Colonic mucosa (tissue), 4 donors: ENCODE measurements at places on chromosomes 2 and 18. TPM values are rescaled to one million over a fixed set of nuclear protein-coding genes. Genes with fewer than 3 reads are reported as not detected.

- no peaks in the 10 kb centered on the region for H3K27me3 ChIP-seq
- H3K4me3 ChIP-seq, result no peak overlapping the region
- no peaks in the 10 kb centered on the region for H3K36me3 ChIP-seq
- H3K4me1 ChIP-seq, result no peaks in the 10 kb centered on the region
These were observed 59.6 kb downstream of the MEX3C start for GRCh38 chr18:51137891-51138290.

GRCh38 chr2:73000808-73001570 lies 70.5 kb downstream of the SFXN5 start:
- no peaks in the 10 kb centered on the region for H3K36me3 ChIP-seq
- H3K4me1 ChIP-seq, result no peaks in the 10 kb centered on the region
- DNase-seq, result no peak

The RNF181 gene
- 86.0 TPM for total RNA-seq

- no peaks in the 10 kb centered on the region for H3K27me3 ChIP-seq
- no peaks in the 10 kb centered on the region for H3K4me1 ChIP-seq
- no peak overlapping the region for H3K27ac ChIP-seq
- no peak overlapping the region for H3K4me3 ChIP-seq
- DNase-seq, result no peak
- no peaks in the 10 kb centered on the region for H3K36me3 ChIP-seq
These were observed 30.7 kb upstream of the TMEM247 start for GRCh38 chr2:46448641-46449040.

DNA sequence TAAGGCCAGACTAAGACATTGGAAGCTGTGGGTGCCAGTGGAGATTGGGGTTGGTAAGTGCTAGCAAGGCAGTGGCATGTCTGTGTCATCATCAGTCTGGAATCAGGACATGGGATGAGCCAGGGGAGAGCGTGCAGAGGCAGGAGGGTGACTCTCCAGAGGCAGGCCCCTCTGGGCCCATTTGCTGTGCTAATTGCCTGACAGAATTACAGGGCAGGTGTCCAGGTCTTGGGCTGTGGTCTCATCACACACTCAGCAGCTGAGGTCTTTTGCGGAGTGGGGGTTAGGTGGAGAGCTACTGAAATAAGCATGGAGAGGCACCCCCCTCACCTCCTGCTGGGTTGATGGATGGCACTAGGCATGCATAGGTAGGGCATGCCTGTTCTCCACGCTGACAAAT lies 57.4 kb downstream of the CELF4 start:
- H3K4me3 ChIP-seq, result no peak overlapping the region
- no peaks in the 10 kb centered on the region for H3K27me3 ChIP-seq
- H3K4me1 ChIP-seq, result no peaks in the 10 kb centered on the region

DNA sequence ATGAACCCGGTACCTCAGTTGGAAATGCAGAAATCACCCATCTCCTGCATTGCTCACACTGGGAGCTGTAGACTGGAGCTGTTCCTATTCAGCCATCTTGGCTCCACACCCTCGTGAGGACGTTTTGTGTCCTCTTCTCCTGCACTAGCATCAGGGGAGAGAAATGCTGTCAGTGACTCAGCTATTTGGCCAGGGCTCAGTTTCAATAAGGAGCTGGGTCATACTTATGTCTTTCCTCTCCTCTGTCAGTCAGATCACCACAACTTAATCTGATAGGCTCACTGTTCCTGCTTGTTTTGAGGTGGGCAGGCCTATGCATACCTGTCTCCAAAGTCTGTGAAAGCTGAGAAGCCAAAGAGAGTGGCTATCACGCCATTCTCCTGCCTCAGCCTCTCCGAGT lies 921.2 kb downstream of the DCC start:
- H3K27ac ChIP-seq, result no peak overlapping the region
- no peaks in the 10 kb centered on the region for H3K27me3 ChIP-seq
- H3K4me1 ChIP-seq, result no peaks in the 10 kb centered on the region
- H3K36me3 ChIP-seq, result no peaks in the 10 kb centered on the region

The UGT1A10 gene
- 45.2 TPM for total RNA-seq

The MBOAT2 gene
- total RNA-seq, result 34.3 TPM

The SLC9A4 gene
- total RNA-seq, result not detected

DNA sequence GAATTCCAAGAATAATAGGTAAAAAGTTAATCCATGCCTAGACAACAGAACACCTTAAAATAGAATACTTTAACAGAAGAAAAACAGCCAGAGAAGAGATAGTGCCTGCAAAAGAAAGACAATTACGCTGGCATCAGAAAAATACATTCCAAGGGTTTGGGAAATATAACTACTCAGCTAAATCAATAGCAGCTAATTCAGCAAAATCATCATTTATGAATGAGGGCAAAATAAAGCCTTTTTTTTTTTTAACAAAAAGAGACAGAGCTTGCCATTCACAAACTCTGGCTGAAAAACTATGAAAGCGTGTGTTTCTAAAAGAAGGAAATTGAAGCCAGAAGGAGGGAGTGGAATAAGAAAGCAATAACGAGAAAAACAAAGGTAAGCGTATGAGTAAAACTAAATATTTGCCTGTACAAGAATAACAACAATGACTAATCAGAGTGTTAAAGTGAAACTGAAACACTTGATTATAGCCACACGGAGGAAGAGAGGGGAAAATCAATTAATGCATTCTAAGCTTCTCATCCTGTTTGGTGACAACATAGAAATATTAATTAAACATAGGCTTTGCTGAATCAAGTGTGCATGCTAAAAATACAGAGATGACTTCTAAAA lies 90.2 kb downstream of the EHD3 start:
- H3K4me3 ChIP-seq, result no peak overlapping the region
- no peak for DNase-seq
- no peaks in the 10 kb centered on the region for H3K36me3 ChIP-seq
- no peak overlapping the region for H3K27ac ChIP-seq
- H3K4me1 ChIP-seq, result no peaks in the 10 kb centered on the region

GRCh38 chr2:113102133-113102532 lies 25.3 kb upstream of the IL1RN start:
- no peaks in the 10 kb centered on the region for H3K27me3 ChIP-seq
- no peaks in the 10 kb centered on the region for H3K36me3 ChIP-seq
- no peak for DNase-seq
- no peaks in the 10 kb centered on the region for H3K4me1 ChIP-seq
- no peak overlapping the region for H3K4me3 ChIP-seq

GRCh38 chr18:22447792-22448191 lies 30.1 kb upstream of the CTAGE1 start:
- H3K4me1 ChIP-seq, result no peaks in the 10 kb centered on the region
- no peaks in the 10 kb centered on the region for H3K27me3 ChIP-seq
- H3K4me3 ChIP-seq, result no peak overlapping the region

GRCh38 chr2:202014759-202015211 lies 18.9 kb upstream of the FZD7 start:
- no peak for DNase-seq
- H3K27ac ChIP-seq, result no peak overlapping the region
- no peak overlapping the region for H3K4me3 ChIP-seq
- H3K36me3 ChIP-seq, result no peaks in the 10 kb centered on the region
- no peaks in the 10 kb centered on the region for H3K27me3 ChIP-seq

- H3K27me3 ChIP-seq, result no peaks in the 10 kb centered on the region
- peaks cover 3% of the 10 kb centered on the region for H3K4me1 ChIP-seq
- H3K27ac ChIP-seq, result no peak overlapping the region
- no peak overlapping the region for H3K4me3 ChIP-seq
- H3K36me3 ChIP-seq, result no peaks in the 10 kb centered on the region
These were observed 77.0 kb downstream of the EPC2 start for GRCh38 chr2:148721520-148721931.

DNA sequence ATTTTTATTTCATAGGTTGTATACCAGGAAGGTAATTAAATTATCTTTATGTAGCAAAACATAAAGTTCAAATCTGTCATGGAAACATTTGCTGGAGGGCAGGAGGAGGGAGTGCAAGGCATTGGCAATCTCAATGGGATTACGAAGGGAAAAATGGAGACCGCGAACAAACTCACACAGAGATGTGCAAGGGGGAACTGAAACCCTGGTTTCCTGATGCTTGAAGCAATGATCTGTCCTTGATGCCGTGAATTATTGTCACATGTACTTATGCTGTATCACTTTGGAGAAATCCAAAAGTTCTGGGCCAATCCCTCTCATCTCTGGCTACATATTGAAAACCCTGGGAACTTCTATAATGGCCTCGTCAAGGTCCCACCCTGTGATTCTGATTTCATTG lies 65.0 kb upstream of the MFF start:
- no peak overlapping the region for H3K4me3 ChIP-seq
- no peak overlapping the region for H3K27ac ChIP-seq
- no peaks in the 10 kb centered on the region for H3K27me3 ChIP-seq
- H3K36me3 ChIP-seq, result no peaks in the 10 kb centered on the region

- H3K27ac ChIP-seq, result no peak overlapping the region
- DNase-seq, result no peak
- no peak overlapping the region for H3K4me3 ChIP-seq
- no peaks in the 10 kb centered on the region for H3K27me3 ChIP-seq
- H3K36me3 ChIP-seq, result no peaks in the 10 kb centered on the region
These were observed 145.7 kb downstream of the ZEB2 start for GRCh38 chr2:144374163-144374661.

GRCh38 chr18:9354256-9354655 lies 19.7 kb downstream of the TWSG1 start:
- no peak overlapping the region for H3K4me3 ChIP-seq
- H3K27ac ChIP-seq, result no peak overlapping the region
- no peaks in the 10 kb centered on the region for H3K4me1 ChIP-seq
- H3K36me3 ChIP-seq, result no peaks in the 10 kb centered on the region
- no peak for DNase-seq

DNA sequence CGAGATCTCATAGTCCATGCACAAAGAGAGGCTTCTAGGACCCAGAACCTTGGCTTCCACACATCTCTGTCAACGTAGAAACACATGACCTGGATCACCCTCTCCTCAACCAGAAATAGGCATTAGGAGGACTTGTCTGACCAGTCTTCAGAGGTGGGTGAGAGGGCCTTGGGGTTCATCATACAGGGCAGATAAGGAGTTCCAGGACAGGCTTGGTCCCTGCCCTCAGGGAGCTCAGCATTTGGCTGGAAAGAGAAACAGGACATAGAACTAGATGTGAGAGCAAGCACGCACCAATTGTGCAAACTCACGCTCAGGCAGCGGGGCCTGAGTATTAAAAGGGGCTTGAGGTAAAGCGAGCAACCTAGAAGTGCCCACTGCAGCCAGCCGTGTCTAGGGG lies 28.6 kb upstream of the NOTO start:
- peaks cover 18% of the 10 kb centered on the region for H3K27me3 ChIP-seq
- DNase-seq, result no peak
- no peak overlapping the region for H3K4me3 ChIP-seq
- H3K27ac ChIP-seq, result no peak overlapping the region
- H3K4me1 ChIP-seq, result no peaks in the 10 kb centered on the region

The EMILIN1 gene
- 20.2 TPM for total RNA-seq
